ENCODE measurements at places on chromosomes 12 and 14. TPM values are rescaled to one million over a fixed set of nuclear protein-coding genes. Genes with fewer than 3 reads are reported as not detected.

CRIP2 gene
- 144 TPM for total RNA-seq

DNA sequence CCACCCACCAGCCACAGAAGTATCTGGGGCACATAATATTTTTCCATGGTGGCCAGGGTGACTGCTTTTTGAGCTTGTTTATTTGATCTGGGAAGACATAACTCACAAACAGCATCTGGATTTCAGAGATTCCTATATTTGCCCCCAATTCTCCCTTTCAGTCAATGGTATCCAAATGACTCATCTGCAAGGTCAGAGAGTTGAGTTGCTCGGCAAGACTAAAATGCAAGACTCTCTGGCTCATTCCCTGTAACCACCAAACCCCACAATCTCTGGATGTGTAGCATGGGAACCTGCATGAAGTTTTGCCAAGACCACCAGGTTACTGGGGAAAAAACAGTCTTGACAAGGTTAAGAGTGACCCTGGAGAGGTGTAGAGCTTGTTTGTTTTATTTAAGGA, 174.9 kb upstream of the FAR2 start:
- H3K4me3 ChIP-seq, result no peak overlapping the region
- H3K27ac ChIP-seq, result no peak overlapping the region
- H3K36me3 ChIP-seq, result no peaks in the 10 kb centered on the region
- no peaks in the 10 kb centered on the region for H3K27me3 ChIP-seq

AKAP5 gene
- total RNA-seq, result 0.27 TPM

- no peak for DNase-seq
- H3K4me3 ChIP-seq, result no peak overlapping the region
- peaks cover 11% of the 10 kb centered on the region for H3K36me3 ChIP-seq
- no peaks in the 10 kb centered on the region for H3K4me1 ChIP-seq
- no peak overlapping the region for H3K27ac ChIP-seq
- H3K27me3 ChIP-seq, result no peaks in the 10 kb centered on the region
Measured at GRCh38 chr12:62520361-62520760, 53.7 kb downstream of the MON2 start.

GRCh38 chr12:6435961-6436715, 8.6 kb upstream of the CD27 start:
- no peak for DNase-seq
- peaks cover 4% of the 10 kb centered on the region for H3K36me3 ChIP-seq
- H3K4me1 ChIP-seq, result no peaks in the 10 kb centered on the region
- H3K27me3 ChIP-seq, result no peaks in the 10 kb centered on the region
- H3K27ac ChIP-seq, result no peak overlapping the region

DNA sequence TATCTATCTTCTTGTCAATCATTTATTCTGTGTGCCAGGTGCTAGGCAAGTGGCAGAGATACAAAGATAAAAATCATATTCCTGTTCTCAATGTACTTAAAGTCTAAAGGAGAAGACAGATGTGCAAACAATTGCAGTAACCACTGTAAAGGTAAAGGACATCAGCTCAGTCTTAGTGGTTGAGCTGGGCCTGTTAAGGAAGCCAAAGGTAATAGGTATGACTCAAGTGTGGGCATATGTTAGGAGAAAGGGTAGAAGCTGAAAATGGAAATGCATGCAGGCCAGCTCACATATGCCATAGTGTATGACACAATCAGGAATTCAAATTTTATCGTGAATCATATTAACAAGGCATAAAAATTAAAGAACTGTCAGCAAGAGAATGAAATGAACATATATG, 49.8 kb downstream of the FAR2 start:
- H3K4me3 ChIP-seq, result no peak overlapping the region
- H3K36me3 ChIP-seq, result no peaks in the 10 kb centered on the region
- no peak overlapping the region for H3K27ac ChIP-seq

Measured in muscle of leg (tissue), 16 donors.